WERI-Rb-1 (cell line): ENCODE measurements at places on chromosomes 7 and 10.
A peak's percentile ranks its signal among the peaks of the same experiment; 100 is the strongest.

DNA sequence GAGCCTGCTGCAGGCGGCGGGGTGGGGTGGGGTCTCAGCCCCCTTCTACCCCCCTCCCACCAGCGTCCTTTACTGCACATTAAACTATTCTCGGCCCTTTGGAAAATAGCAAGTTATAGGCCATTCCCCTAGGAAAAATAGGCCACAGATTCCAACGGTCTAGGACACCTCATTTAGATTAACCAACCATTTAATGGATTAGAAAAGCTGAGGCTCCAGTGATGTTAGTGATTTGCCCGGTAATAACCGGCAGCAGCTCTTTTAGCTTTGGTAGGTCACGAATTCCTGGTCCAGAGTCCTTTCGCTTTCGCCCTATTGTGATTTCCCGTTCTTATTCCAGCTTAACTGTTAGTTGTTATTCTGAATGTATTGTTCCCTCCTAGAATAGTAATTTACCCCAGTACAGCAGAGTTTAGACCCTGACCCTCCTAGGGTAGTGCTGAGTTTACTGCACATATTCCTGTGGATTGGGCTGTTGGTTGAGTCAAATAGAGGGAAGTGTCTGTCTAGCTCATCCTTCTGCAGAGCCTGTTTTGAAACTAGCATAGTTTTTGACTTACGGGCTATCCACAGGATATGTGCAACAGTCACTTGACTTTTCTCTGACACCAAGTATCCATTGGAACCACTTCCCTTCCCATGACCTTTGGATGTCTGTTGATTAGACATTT lies 754 bp downstream of the GSTO1 start:
- DNase-seq, result no peak

GRCh38 chr7:33710608-33711007 lies 194.7 kb upstream of the BMPER start:
- peak; percentile 16 for DNase-seq

- no peak for DNase-seq
Observed at GRCh38 chr10:64867501-64867962, 1346.3 kb downstream of the REEP3 start.

- DNase-seq, result no peak
Observed at GRCh38 chr10:70786799-70787415, 1.7 kb upstream of the TBATA start.

GRCh38 chr7:38669965-38670520 lies 38.9 kb upstream of the AMPH start:
- no peak for DNase-seq

GRCh38 chr7:1043552-1044188 lies 676 bp upstream of the GPR146 start:
- DNase-seq, result no peak

DNA sequence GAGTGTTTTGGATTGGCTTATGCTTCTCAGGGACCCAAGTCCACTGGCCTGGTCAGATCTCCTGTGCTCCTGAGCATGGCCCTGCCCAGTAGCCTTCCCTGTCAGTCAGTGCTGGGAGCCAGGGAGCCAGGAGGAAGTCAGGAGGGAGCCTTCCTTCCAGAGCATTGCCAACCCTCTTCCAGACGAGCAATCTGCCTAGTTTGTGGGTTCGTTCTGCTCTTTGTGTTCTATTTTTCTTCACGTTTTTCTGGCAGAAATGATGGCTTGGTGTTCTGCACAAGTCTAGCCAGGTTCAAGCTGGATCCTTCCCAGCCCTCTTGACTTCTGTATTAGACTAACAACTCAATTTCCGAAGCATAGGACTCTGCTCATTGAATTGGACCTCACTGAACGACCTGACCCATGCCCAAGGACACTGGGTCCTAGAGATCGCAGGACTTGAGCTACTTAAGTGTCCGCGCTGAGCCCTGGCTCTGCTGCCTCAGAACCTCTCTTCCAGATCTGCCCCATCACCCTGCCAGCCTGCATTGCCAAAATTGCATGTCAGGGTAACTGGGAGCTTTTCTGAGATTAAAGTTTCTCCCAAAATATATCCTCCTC lies 76.2 kb upstream of the MPP7 start:
- no peak for DNase-seq

GRCh38 chr7:158244873-158245723 lies 342.5 kb downstream of the PTPRN2 start:
- DNase-seq, result no peak

DNA sequence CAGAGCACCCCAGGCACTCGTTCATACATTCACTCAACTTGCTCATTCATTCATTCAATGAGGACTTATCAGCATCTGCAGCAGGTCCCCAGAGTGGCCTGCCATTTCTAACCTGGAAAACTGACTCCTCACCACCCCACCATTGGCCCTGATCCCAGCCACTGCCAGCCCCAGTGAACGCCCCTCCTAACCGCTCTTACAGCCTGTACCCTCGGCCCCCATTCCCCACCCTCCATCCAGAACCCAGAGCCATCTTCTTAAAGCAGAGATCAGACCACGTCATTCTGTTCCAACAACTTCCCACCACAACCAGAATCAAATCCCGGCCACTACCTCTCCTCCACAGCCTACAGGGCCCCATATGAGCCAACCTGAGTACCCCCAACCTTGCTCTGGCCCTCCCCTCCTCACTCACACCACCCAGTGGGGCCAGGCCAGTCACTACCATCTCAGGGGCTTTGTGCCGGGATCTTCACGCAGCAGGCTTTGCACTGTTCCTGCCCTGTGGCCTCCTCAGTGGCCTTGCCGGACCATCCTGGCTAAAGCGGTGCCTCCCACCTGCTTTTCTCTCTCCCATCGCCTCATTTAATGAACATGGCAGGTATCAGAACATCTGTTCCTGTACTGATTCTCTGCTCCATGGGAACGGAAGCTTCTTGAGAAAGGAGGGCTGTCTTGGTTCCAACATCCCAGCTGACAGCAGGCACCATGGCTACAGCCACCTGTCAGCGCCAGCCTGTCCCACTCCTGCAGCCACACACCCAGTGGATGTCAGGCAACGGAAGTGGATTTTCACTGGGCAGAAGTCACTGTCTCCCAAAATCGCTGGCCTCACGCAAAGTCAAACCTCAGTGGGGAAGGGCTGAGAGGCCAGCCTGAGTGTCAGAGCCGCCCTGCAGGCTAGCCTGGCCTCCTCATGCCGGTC lies 45.4 kb downstream of the FAM53B start:
- no peak for DNase-seq

DNA sequence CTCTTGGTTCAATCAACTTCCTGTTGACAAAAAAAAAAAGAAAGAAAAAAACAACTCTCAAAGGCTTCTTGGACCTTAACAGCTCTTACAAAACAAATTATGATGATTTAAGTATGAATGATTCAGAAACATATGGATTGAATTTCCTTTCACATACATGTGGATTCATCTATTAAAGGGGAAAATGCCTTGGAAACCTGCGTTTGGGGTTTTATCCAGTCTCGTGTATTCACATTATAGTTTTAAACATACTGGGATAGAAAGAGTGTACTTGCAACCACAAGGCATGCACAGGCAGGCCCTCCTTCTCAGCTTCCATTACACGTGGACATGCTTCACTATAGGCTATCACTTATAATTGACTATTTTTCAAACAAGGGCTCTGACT lies 286.7 kb downstream of the INHBA start:
- DNase-seq, result no peak

- DNase-seq, result peak; percentile 5
Observed at GRCh38 chr10:101566333-101567164, 21.5 kb downstream of the POLL start.

- peak; percentile 6 for DNase-seq
Observed at GRCh38 chr7:45601094-45601493, 26.9 kb downstream of the ADCY1 start.
